ENCODE measurements at places on chromosomes 6 and 20. TPM values are rescaled to one million over a fixed set of nuclear protein-coding genes. Genes with fewer than 3 reads are reported as not detected.

Gene ZC2HC1B
- not detected for total RNA-seq

Gene JAG1
- 60.1 TPM for total RNA-seq

Gene GINS1
- 0.92 TPM for total RNA-seq

Gene USP49
- 3.9 TPM for total RNA-seq
